ENCODE measurements at places on chromosomes 3 and 15.

GRCh38 chr3:73467211-73467610, 157.5 kb downstream of the PDZRN3 start:
- DNase-seq: no peak

- no peak for DNase-seq
These were observed 85.6 kb downstream of the CPN2 start for GRCh38 chr3:194265505-194265892.

DNA sequence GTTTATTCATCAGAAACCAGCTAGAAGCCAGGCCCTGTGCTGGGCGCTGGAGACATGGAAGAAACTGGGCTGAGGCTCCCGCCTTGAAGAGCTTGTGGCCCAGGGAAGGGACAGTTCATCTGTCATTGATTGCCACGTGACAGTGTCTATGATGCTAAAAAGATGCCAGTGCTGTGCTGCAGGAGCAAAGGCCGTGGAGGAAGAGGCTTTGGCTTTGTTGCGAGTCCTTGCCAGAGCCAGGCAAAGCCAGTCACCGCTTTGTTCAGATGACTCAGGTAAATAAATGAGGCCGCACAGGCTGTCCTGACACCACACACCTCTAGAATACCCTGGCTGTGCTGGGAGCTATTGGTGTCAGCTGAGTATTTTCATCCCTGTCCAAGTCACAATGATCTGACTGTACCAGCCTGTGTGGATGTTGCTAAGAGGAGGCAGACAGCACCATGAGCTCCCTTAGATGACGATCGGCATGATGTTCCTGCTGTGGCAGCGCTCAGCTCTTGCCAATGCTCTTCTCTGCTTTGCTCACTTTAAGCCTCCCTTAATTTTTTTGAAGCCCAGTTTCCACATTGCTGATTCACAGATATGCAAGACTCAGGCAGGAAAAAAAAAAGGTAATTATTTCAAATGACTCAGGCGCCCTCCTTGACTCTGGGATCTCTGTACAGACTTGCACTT, 77.5 kb downstream of the CCNL1 start:
- DNase-seq: no peak

DNA sequence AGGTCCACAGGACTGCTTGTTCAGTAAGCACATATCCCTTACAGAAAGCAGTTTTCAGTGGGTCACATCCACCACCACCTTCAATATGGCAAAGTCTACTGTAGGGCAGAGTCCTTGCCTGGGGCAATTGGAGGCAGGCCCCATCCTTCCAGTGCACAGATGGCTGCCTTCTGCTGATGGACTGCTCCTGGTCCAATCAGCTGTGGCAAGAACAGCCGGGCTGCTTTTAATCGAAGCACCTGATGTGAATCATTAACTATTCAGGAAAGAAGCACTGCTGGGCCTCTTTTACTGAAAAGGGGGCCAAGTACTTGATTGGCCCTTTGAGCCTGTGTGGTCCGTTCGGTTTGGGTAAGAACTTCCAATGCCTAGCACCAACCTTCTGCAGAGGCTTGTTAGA, 24.4 kb downstream of the LARS2 start:
- DNase-seq: no peak

GRCh38 chr3:179981646-179982045, 55.1 kb downstream of the PEX5L start:
- no peak for DNase-seq

GRCh38 chr3:1943395-1944118, 155.1 kb upstream of the CNTN4 start:
- no peak for DNase-seq

- DNase-seq: peak; percentile 68
These were observed 16.4 kb upstream of the FURIN start for GRCh38 chr15:90851940-90852339.
